ENCODE measurements at places on chromosomes 5 and 9.
A peak's percentile ranks its signal among the peaks of the same experiment; 100 is the strongest.

DNA sequence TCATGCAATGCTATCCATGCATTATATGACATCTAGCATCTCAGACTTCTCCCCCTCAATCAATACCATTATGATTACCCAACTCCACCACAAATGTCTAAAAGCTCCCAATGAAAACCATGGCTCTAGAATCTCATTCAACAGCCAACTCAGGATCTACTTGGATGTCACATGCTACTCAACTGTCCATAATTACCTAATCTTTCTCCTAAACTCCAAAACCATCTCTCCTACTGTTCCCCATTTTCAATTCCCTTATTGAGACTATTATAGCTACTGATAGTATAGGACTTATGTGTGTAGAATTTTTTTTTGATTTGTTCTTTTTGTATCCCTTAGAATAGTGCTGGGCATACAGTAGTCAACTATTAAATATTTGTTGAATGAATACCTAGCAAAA is 8.2 kb upstream of the STRBP start:
- DNase-seq = no peak

DNA sequence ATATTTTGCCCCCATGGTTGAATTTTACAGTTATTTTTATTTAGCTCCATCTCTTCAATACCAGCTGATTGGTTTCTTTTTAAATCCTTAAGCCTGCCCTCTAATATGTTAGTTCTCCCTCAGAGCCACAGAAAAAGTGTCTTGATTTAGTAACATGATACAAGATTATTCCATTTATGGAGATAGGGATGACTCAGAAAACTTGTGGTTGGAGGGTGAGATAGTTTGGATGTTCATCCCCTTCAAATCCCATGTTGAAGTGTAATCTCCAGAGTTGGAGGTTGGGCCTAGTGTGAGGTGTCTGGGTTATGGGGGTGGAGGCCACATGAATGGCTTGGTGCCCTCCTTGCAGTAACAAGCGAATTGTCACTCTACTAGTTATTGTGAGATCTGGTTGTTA is 115.7 kb downstream of the FBXO38 start:
- DNase-seq = no peak

DNA sequence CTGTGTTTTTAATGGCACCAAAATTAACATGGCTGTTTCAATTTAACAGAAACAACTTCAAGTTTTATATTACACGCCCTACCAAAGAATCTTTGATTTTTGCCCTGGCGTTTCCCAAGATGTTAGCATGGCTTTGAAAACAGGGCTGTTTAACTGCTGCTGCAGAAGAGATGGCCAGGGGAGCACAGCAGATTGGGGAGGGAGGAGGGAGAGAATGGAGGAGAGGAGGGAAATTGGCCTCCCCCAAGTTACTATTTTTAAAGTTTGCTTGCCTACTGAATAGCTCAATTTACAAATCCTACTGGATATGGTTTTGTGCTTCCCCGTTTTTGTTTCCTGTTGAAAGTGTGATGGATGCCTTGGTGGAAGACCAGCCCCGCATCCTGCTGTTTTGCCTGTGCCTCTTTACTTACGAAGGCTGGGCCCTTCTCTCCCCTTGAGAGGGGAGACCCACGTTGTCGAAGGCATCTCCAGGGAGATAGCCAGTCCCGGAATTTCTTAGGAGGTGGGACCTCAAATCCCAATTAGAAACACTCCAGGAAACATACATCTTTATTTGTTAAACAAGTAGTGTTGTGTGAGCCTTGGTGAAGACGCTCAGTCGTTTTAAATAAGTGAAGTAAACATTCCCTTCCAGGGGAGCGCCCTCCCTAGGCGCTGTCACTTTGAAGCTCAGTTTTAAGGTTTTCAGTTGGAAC is 98.6 kb downstream of the AOPEP start:
- no peak for DNase-seq

DNA sequence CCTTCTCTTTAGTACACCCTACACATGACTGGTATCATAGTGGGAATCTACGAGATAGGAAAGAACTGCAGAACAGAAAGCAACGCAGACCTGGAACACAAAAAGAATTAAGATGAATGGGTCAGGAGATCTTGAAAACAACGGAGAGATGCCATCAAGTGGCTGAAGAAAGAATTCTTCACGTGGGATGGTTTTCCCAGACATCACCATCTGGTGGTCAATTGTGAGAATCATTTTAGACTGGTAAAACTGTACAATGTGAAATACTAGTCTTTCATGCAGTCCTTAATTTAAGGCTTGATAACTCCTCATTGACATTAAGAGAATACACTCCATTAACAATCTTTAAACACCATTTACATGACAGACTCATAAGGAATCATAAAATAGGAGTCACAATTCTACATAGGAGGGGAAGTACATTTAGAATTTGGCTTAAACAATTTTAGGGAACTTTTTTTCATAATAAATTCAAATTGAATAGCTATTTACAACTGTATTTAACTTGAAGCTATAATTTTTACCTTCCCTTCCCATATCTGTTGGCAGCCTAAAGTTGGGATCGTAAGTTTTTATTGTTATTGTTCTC is 128.4 kb upstream of the TRPM3 start:
- peak; percentile 75 for DNase-seq

DNA sequence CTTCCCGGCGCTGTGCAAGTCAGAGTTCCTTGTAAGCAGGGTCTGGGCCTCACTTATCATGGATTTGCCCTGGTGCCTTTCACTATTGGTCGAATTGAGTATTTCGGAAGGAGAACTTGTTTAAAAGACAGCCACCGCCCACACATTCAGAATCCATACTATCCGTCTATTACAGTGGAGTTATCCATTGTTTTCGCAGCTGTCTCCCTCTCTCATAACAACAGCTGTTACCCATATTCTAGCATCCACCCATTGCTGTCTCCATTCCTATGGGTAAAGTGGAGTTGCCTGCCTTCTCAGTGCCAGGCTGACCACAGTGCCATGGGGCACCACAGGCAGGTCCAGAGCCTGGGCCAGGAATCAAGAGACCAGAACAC is 20.2 kb downstream of the FAXDC2 start:
- no peak for DNase-seq

DNA sequence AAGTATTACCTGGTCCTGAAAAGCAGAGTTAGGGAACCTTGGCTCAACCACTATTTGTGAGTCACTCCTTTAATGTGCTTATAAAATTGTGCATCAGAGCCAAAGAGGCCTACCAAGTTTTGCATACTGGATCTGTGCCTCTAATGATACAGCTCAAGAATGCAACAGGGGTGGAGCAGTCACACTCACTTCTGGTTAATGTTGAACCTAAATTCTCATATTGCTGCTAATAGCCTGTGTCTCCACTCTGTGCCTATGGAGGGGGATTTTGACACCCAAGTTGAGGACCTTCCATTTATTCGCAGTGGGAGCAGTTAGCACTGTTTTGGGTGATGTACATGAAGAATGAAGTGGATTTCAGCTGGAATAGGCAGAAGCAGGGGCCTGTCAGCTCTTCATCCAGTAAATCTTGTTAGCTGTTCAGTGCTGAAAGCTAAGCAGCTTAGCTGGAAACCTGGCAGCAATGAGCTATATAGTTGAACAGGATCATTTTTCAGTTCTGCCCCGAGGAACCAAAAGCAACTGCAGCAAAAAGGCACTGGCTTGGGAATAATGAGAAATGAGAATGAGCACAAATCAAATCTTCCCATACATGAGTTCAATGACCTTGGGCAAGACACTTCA is 9.7 kb downstream of the SH3TC2 start:
- DNase-seq = no peak

DNA sequence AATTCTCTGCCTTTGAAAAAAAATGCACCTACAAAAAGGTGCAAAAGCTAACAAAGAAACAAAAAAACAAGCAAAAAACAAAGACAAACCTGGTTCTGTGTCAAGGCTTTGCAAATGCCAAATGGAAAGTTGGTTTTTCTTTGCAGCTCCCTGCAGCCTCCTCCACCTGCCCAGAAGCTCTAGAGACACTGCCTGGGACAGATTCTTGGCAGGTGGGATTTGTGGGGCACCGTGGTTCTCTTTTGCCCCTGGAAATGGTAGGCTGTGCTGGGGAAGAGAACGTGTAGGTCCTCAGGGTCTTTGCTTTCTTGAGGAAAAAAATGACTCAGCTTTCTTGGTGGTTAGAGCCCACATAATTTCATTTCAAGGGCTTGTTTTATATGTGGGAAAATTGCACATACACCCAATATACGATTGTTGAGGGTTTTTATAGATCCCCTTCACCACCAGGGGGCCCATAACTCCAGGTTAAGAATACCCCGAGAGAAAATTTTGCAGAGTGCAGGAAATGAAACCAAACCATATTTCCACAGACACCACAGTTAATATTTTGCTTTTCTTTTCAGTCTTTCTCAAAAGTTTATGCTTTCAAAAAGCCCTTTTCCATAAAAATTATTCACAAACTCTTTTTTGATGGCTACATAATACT is 58.7 kb downstream of the NXNL2 start:
- peak; percentile 48 for DNase-seq

DNA sequence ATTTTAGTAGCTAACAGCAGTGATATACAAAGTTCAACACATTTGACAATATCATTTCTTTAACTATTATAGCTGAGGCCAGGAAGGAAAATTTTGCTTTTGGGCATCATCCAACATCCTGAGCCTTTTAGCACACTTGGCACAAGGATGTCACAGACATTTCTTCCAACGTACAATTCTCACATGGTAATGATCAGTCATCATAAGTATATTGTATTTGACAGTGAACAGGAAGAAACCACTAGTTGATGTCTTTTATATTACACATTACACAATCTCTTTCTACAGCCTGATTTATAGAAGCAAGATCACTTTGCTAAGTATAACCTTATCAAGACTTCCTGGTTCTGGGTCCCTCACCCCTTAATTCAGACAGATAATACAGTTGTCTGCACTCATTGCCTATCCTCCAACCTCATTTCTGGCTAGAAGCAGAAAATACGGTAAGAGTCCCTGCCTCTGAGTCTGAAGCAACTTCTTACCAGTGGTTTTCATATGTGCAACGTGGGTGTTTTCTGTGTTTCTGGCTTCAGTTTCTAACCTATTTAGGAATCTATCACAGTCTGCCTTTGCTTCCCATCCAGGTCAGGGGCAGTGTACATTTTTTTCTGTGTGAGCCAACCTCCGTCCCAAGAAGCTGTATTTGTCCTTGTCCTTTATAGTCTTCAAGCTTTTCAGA is 167.8 kb downstream of the PAM start:
- DNase-seq = no peak

DNA sequence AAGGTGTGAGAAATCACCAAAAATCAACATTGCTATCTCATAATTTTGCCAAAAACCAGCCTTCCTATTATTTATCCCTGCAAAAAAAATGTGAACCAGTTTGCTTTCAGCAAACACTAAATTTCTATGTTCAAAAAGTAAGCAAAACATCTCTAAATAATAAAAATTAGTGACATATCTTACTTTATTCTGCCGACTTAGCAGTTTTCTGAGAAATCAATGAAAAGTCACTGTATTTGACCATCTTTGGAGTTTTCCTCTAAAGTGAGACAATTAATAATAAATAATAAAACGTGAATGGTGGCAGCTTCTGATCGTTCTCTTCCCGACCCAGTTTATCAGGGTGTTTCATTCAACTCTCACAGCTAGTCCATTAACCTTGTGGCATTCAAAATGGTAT is 158.6 kb upstream of the TARS1 start:
- no peak for DNase-seq

- DNase-seq = no peak
Observed at GRCh38 chr5:118952992-118953651, 35.2 kb downstream of the DTWD2 start.

GRCh38 chr9:23938908-23939307 is 112.9 kb upstream of the ELAVL2 start:
- DNase-seq = no peak

DNA sequence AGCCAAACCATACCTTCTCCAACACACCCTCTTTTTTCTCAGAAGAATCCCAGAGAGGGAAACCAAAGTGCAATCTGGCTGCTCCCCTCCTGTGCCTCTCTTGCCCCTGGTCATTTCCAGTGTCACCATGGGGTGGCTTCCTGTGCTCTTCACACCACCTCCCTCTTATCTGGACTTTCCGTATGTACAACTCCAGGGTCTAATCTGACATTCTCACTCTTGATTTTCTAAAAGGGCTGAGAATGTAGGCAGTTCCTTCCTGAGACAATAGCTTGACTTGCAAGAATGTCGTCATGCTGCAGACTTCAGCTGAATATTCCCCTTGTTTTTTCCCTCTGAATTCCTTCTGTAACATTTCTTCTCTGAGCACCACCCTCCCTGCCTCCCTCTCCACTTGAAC is 110.2 kb downstream of the FBXL7 start:
- DNase-seq = no peak

DNA sequence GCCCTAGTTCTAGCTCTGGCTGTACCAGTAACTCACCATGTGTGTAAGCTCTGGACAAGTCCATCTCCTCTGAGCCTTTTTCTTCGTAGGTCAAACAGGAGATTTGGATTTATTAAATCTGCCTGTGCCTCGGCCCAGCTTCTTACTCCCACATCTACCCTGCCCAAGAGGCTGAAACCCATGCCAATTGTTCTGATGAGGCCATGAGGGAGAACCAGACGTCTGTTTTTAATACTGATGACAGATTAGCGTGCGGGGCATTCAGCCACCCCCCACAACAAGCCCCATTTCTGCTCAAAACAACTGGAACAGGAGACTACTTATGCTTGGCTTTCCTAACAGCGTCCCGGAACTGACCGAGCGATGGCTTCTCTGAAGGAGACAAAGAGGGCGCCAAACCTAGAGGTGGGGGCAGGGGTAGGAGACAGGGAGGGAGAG is 81.2 kb upstream of the TRIM32 start:
- DNase-seq = no peak

- DNase-seq = no peak
Observed at GRCh38 chr5:72042097-72042496, 65.2 kb upstream of the MAP1B start.

DNA sequence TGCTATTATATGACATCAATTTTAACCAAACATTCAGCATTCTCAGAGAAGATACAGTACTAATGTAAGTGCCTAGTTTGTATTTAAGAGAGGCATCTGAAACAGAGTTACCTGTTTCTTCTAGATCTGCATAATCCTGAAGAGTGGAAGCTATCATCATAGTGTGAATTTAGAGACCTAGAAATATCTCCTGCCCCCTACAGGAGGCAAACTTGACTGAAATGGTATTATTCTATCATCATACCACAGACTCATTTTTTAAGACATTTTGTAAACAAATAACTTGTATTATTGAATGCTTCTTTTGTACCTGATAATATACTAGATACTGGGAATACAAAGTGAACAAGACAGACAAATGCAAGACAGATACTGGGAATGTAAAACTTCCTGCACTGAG is 216.8 kb upstream of the RPS23 start:
- no peak for DNase-seq

DNA sequence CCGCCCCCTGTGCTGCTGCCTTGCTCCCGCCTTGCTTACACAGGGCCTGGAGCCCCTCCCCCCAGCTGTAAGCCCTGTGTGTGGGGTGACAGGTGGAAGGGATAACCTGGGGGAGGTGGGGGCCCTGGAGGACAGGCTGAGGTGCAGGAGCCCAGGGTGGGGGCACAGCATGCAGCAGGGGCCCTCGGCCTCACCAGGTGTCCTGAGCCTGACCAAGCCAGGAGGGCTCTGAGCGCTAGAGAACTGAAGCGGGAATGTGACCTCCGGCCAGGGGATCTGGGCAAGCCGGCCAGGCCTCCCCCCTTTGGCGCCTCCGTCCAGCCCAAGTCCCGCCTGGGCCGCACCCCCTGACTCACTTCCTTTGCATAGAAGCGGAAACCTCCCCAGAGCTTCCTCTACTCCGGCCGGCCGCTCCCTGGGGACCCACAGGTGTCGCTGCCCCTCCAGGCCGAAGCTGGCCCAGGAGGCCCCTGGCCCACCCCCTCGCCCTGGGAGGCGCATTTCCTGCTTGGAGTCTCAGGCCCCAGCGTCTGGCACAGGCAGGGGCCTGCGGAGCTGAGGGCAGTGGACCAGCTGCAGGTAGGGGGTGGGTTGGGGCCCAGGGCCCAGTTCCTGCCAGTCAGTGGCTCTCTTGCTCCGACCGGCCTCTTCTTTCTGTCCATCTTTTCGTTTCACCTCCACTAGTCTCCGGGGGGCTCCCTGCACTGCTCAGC is at the start of gene TOR4A:
TOR4A (plus strand) TSS at position 398 of the 713 bp plus-strand sequence. CDS start 964 bp downstream, outside the sequence.
- peak; percentile 79 for DNase-seq

Data from hematopoietic multipotent progenitor cell treated with erythropoietin and hydrocortisone succinate and interleukin-3 and kit ligand, for 8 days (in vitro differentiated cells).